ENCODE measurements at places on chromosomes 2 and 18.

DNA sequence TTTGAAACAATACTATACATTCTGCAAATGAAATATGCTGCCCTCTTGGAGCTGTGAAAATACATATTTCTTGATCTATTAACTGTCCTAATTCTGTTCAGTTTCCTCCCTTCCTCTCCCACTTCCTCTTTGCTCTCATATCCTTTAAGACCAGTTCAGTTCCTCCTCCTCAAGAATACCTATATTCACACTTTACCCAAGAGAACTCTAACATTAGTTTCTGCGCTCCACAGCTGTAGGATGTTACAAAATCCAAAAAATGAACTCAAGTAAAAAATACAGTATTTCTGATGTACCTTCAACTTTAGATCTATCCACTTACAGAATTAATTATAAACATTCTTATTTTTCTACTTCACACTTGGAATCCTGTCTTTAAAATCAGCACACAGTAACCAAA lies 5.4 kb downstream of the ITSN2 start:
- DNase-seq: no peak

GRCh38 chr18:21903709-21904108 lies 163.1 kb downstream of the MIB1 start:
- DNase-seq: no peak

GRCh38 chr2:173555833-173556232 lies 201.2 kb downstream of the CDCA7 start:
- DNase-seq: no peak

GRCh38 chr2:168217920-168218319 lies 29.5 kb downstream of the STK39 start:
- no peak for DNase-seq
